Stromal cell of bone marrow (primary cell): ENCODE measurements at places on chromosomes 13 and 19.

DNA sequence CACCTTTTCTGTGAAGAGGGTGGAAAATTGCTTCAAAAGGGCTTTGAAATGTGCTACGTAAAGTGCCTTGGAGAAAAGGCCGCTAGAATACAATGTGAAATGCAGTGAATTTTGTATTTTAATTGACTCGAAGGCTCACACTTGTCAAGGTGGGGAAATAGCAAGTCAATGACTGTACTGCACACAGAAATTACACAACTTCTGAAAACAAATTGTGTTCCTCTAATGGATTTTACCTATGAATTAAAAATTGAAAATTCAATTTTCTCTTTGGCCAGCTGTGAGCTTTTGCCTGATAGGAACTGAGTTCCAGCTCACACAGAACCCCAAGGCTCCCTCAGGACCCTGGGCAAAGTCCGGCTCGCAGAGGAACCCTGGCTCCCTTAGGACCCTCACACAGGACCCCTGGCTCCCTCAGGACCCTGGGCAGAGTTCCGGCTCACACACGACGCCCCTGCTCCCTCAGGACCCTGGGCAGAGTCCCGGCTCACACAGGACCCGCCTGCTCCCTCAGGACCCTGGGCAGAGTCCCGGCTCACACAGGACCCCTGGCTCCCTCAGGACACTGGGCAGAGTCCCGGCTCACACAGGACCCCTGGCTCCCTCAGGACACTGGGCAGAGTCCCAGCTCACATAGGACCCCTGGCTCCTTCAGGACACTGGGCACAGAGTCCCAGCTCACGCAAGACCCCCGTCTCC, 324.9 kb downstream of the UQCRFS1 start:
- DNase-seq, result no peak

GRCh38 chr13:41694545-41695301, 237.4 kb downstream of the RGCC start:
- peak; percentile 94 for DNase-seq

- DNase-seq, result peak; percentile 76
Observed at GRCh38 chr19:8342684-8343482, at the start of gene KANK3. Gene KANK3, minus strand, starts transcription at chr19:8343262. Its CDS starts 5,434 bp downstream, at chr19:8337828.

DNA sequence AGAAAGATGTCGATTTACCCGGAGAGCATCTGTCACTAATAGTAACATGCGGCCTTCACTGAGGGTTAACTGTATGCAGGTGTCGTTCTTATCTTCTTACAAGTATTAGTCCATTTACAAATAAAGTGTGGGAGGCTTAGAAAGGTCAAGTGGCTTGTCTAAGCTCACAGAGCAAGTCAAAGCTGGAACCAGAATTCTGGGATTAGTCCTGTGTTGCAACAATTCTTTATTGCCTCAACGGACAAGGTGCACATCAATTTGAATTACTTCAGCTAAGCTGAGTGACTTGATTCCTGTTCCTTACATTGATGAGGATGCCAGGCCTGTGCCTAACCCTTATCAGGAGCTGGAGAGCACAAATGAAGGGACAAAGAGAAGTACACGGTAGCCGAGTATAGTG, 1193.6 kb downstream of the UQCRFS1 start:
- DNase-seq, result no peak

DNA sequence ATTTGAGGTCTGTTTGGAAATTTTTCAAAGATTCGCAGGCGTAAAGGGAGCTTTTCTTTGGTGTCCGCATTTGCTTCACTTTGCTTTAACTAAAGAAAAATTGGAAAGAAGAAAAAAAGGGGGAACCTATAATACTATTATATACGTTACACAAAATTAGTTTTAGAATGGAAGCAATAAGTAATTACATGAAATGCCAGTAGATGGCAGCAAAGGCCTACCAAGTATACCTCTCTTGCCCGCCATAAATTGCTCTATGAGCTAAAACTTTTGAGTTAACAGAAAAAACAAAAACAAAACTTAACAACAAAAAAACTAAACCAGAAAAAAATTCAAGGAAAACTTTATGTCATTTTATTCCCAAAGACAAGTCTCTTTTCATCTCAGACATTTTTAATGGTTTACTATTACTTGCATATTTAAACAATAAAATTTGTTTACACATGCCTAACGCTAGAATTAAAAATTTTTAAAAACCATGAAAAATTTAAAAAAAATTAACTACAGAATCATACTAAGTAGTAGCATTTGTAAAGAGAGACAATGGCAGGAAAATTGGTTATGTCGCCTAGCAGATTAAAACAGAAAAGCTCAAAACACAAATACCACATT, 271.4 kb downstream of the NALCN start:
- DNase-seq, result peak; percentile 32

GRCh38 chr13:21637296-21637695, 33.3 kb upstream of the MICU2 start:
- no peak for DNase-seq

- no peak for DNase-seq
Observed at GRCh38 chr13:33228648-33229445, 56.7 kb downstream of the STARD13 start.

DNA sequence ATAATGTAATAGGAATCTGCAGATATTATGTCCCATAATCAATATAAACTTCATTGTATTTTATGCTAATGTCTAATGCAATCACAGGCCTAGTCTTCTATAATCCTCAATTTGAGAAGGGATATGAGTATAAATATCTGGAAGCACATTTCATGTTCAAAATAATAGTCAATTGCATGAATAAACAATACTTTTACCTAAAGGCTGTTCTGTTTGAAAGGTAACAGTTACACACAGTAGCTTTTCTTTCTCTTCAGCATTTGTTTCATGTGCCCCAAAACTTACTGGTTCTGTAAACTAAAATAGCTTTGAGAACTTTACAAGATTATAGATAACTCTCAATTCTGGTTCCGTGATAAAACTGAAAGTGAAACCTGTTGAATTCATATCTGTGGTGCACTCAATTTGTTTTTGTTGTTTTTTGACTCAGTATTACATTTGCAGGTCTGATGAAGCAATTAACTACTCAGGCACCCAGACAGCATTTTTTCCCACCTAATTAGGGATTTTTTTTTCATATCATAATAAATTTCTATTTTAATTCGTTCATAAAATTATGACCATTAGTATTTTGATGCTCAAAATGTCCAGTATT, 1193.8 kb downstream of the SLITRK1 start:
- DNase-seq, result peak; percentile 3

GRCh38 chr13:113390874-113391497, 27.1 kb upstream of the GRTP1 start:
- no peak for DNase-seq

DNA sequence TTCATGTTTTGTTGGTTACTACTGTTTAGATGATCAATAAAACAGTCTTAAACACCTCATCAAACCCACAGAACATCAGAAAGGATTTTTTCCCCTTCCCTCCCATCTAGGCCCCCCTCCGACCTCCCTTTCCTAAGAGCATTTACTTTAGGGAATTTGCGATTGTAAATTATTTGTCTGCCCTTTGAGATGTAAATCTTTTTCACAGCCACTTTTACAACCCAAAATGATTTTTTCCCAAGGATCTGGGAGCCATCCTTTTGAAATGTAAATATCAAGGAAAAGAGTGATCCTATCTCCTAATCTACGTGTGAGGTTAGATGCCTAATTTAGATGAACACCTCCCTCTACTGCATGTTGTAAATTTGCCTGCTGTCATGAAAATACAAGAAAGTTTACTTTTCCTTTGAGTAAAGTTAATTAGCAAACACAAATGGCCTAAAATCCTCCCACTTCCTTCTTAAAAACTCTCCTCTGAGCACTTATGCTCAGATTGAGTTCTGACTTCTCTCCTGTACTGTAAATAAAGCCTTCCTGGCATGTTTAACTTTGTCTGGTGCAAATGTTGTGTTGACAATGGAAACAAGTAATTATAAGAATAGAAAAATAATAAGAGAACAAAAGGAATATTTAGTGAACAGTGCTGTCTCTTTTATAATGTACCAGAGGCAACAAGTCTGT, 1646.9 kb upstream of the SPRY2 start:
- no peak for DNase-seq

DNA sequence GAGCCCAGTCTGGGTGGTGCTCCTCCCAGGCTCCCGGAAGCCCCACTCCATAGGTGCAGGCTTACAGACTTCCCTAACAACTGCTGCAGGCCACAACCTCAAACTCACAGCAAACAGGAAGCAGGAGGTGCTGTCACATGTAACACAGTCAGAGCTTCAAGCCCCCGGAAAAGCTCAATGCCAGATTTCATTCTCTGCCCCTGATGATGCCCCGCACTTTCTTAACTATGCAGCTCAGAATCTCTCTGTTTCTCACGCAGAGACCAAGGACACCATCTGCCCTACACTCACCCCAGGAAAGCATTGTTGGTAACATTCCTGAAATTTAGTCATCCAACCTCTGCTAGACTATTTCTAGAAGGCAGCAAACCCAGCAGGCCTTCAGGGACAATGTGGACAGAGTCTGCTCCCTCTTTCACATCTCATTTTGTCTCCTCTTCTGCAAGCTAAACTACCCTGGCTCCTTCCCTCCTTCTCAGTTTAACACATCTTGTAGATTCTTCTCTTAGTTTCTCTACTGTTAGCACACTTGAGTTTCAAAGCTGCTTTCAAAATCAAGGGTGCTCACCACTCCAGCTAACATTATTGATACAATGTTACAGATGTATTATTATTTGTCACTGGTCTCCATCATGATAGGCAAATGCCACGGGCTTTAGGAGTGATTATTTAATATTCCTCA, 162.5 kb downstream of the KCTD12 start:
- peak; percentile 61 for DNase-seq

- no peak for DNase-seq
Observed at GRCh38 chr19:46412650-46413261, 608 bp downstream of the CCDC8 start.
